DMS 273 treated with DMSO at 0.1 percent for 48 hours (cell line): ENCODE measurements at places on chromosomes 1 and 21.

DNA sequence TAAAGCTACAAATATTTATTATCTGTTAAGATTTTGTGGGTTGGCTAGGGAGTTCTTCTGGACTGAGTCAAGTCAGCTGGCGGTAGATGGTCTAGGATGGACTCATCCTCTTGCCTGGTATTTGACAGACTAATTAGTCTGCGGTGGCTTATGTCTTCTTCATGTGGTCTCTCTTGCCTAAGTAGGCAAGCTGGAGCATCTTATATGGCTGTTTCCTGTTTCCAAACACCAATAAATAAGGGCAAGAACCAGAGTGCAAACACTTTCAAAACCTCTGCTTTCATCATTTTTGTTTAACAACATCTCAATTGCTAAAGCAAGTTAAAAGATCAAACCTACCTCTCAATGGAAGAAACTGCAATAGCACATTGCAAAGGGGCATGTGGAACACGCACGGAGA is 484.8 kb downstream of the PTPRC start:
- no peak for DNase-seq

- no peak for DNase-seq
Observed at GRCh38 chr1:114099268-114099667, 54.4 kb downstream of the SYT6 start.

DNA sequence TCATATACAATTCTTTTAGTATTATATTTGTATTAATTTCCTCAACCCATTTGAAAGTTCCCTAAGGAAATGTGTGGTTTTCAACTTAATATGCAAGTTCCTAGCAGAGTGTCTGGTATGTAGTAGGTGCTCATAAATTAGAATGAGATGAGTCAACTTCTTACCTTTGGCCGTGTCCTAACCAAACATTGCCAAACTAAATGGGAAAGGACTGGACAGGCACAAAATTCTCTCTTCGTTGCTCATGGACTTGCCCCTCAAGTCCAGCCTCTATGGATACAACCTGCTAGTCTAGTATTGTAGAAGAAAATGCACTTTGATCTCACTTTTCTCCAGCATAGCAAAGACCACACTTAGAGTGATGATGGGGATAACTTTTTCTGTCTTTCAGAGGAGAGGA is 11.6 kb upstream of the MRPS14 start:
- DNase-seq = no peak

DNA sequence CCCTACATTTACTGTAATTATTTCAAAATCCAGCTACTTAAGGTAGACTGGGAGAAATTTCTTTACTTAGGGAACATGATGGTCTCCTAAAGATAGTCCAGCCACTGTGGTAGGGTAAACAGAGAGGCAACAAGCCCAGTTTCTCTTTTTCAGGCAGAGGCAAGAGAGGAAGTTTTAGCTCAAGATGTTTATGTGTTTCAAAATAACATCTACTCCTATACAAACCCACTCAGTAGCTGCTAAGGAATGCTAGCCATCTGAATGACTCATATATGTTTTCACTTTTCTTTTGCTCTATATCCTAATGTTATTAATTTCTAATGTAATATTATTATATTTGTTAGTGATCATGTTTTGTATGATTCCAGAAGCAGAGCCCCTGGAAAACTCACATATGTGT is 856.6 kb downstream of the PLA2G4A start:
- DNase-seq = no peak

DNA sequence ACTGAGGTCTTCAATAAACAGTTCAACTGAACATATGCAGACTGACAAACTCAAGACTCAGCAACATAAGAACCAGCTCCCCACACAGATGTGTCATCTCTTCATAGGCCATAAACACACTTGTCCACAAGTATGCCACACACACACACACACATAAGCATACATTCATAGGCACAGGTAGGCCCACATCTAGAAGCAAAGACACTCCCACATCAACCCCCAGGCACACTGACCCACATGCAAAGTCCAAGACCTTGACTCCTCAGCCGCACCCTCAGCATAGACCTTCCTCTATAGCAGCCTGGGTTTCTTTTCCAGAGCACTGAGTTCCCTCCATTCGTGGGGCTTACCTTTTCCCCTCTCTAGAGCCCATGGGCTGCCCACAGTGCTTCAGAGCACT is 1.4 kb downstream of the LAD1 start:
- DNase-seq = no peak
